ENCODE measurements at places on chromosomes 16 and 17.
A peak's percentile ranks its signal among the peaks of the same experiment; 100 is the strongest.

GRCh38 chr17:77233635-77234334, 93.0 kb downstream of the SEC14L1 start:
- DNase-seq = peak; percentile 78

GRCh38 chr17:29155227-29155965, 24.8 kb downstream of the MYO18A start:
- no peak for DNase-seq

GRCh38 chr17:12509801-12510200, 155.9 kb upstream of the MYOCD start:
- no peak for DNase-seq

DNA sequence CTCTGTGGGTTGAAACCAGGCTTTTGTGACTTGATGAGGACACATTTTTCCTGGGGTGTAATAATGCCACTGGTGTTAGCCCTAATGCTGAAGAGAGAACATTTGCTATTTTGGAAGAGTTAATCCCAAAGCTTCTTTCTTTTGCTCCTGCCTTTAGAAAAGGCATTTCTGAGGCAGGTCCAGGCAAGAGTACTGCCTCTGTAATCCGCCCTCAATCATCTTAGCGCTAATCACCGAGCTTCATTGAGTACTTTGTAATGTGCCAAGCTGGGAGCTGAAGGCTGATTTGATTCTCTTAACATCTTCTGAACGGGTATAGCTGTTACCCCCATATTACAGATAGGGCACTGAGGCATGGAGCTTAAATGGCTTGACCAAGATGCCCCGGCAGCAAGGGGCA, 60.3 kb downstream of the AKAP1 start:
- DNase-seq = no peak

DNA sequence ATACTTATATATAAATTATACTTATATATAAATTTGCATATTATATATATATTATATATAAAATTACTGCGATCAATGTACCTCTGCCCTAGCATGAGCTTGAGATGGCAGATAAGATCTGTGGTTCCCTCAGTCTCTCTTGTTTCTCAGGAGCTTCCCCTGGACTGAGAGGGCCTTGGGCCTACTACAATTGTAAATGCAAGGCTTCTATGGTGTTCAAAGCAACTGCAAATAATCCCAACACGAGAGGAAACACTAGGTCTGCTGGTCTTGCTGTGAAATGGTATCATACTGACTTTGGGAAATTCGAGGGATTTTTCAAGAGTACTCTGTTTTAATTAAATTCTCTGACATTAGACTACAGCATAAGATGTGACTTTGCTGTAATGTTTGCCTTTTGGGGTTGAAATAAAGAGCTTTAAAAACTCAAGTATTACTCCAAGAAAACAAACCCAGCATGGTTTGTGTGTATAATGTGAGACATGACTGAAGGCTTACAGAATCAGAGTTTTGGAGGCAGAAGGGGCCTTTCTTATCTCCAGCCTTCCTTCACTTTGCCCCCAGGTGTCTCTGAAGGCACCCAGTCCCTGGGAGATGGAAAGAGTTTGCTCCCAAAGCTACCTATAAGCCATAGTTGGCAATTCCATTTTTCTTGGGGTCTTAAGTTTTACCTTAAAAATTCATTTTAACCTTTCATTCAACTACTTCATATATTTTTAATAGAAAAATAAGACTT, 24.2 kb downstream of the ACSM1 start:
- DNase-seq = no peak

DNA sequence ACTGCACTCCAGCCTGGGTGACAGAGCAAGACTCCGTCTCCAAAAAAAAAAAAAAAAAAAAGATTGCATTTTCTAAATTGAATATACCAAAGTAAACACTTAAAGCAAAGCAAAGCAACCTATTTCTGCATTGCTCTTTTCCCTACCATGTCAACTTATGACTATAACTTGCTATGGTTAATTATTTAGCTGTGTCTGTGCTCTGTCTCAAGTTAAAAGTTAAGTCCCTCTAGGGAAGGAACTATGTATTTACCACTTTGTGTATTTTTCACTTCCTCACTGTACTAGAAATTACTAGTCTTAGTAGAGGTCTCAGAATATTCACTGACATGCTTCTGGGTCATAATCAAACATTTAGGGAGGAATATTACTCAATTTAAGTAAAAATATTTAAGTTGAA, 711.7 kb upstream of the SOX9 start:
- no peak for DNase-seq

DNA sequence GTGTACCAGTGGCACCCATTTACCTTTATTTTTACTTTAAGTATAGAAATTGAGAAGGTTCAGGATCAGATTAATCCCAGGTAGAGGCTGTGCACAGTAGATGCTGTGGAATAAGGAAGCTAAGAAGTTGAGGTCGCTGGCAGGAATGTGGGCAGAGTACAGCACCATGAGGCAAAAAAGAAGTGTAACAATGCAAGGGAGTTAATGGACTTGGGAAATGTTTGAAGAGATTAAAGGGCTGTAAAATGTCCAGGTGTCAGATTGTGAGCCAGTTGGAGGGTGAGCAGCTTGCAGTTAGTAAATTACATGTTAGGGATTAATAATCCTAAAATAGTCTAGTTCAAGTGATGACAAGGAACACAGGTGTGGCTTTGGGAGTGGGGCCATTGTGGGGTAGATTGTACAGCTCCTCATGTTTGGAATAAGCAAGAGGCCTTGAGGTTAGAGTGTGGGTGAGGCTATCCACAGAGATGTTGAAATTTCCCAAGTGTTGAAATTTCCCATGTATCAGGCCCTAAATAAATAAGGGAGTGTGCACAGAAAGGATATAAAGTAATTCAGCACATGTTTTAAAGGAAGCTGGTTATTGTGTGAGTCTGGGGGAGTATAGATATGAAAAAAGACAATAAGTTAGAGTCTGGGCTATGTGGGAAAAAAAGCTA, 21.5 kb downstream of the TAT start:
- DNase-seq = no peak

- no peak for DNase-seq
These were observed 27.8 kb downstream of the CCL4 start for GRCh38 chr17:36131421-36131820.

DNA sequence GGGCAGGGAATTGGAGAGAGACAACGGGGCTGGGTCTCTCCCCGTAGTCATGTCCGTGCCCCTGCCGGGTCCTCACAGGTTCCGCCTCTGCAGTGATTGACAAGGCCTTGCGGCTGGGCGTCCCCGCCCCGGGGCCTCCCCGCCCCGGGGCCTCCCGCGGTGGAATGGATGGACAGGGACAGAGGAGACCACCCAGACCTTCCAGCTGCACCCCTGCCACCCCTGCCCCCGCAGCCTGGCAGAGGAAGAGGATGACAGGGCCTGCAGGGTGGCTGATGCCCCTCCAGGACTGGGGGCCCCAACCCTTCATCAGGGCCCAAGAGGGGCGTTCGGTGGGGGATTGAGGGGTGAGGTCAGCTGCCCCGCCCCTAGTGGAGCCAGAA, 216.4 kb upstream of the CIBAR2 start:
- DNase-seq = no peak

- no peak for DNase-seq
These were observed 63.5 kb downstream of the MYH13 start for GRCh38 chr17:10309003-10309974.

- DNase-seq = no peak
These were observed 389.8 kb downstream of the SEC14L1 start for GRCh38 chr17:77530591-77530990.

DNA sequence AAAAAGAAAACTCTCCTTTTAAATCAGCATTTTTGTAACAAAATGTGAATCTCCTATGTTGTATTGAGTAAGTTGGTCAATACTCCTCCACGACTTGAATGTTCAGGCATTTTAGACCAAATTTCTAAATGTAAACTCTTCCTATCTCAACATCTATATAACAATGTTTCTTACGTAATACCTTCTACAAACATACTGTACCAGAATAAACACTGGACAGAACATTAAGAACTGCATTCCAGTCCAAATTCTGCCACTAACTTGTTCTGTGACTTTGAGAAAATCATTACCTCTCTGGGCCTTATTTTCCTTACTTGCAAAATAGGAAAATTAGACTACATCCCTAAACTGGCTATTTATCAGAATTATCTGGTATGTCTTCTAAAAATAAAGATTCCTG, 40.1 kb downstream of the AKAP10 start:
- DNase-seq = no peak

DNA sequence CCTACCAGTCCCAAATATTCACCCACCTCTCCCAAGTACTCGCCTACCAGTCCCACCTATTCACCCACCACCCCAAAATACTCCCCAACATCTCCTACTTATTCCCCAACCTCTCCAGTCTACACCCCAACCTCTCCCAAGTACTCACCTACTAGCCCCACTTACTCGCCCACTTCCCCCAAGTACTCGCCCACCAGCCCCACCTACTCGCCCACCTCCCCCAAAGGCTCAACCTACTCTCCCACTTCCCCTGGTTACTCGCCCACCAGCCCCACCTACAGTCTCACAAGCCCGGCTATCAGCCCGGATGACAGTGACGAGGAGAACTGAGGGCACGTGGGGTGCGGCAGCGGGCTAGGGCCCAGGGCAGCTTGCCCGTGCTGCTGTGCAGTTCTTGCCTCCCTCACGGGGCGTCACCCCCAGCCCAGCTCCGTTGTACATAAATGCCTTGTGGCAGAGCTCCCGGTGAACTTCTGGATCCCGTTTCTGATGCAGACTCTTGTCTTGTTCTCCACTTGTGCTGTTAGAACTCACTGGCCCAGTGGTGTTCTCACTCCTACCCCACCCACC, 29.8 kb downstream of the POLR2A start:
- DNase-seq = no peak

GRCh38 chr17:27666831-27667560, 36.0 kb downstream of the LGALS9 start:
- DNase-seq = no peak

GRCh38 chr16:56777001-56777400, 47.1 kb downstream of the NUP93 start:
- no peak for DNase-seq

Data from GM06990 (cell line).